ENCODE measurements at places on chromosomes 16 and 17. TPM values are rescaled to one million over a fixed set of nuclear protein-coding genes. Genes with fewer than 3 reads are reported as not detected.
A peak's percentile ranks its signal among the peaks of the same experiment; 100 is the strongest.

- peaks cover 6% of the 10 kb centered on the region for H3K36me3 ChIP-seq
- peak within 1 kb of the TSS; percentile 66 for H3K4me3 ChIP-seq
- peaks cover 2% of the 10 kb centered on the region for H3K4me1 ChIP-seq
- H3K27me3 ChIP-seq = peaks cover 9% of the 10 kb centered on the region
These were observed at the start of gene NECAB2 for GRCh38 chr16:83967838-83968305. TSS of gene NECAB2 (plus strand) at chr16:83968244. CDS start at chr16:83968649, 405 bp downstream.

DNA sequence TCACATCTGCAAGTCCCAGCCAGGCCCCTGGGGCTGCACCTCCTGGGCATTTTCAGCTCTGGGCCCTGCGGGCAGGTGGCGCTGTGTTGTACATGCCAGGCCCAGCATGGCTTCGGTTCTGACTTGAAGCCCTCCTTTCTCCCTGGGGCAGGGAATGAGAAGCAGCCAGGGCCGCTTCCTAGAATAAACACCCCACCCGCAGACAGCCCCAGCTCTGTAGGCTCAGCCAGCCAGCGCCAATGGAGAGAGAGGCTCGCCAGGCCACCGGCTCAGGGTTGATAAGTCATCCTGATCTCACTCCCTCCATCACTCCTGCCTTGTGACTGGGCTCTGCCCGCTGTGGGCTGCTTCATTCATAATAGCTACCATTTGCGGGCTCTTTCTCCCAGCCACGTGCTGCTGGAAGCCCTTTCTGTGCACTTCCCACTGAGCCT is 6.0 kb upstream of the GLIS2 start:
- peaks cover 11% of the 10 kb centered on the region for H3K27me3 ChIP-seq
- peak; percentile 55 for DNase-seq
- H3K4me3 ChIP-seq = no peak overlapping the region
- H3K27ac ChIP-seq = no peak overlapping the region
- peaks cover 2% of the 10 kb centered on the region for H3K36me3 ChIP-seq

- H3K4me1 ChIP-seq = peaks cover 8% of the 10 kb centered on the region
- no peaks in the 10 kb centered on the region for H3K27me3 ChIP-seq
- no peak for DNase-seq
These were observed 30.5 kb downstream of the SNTB2 start for GRCh38 chr16:69217433-69217832.

GRCh38 chr17:77563439-77564102 is 394.9 kb upstream of the TNRC6C start:
- H3K4me3 ChIP-seq = no peak overlapping the region
- no peak overlapping the region for H3K27ac ChIP-seq
- DNase-seq = no peak
- peaks cover 6% of the 10 kb centered on the region for H3K4me1 ChIP-seq
- peaks cover 4% of the 10 kb centered on the region for H3K36me3 ChIP-seq

DNA sequence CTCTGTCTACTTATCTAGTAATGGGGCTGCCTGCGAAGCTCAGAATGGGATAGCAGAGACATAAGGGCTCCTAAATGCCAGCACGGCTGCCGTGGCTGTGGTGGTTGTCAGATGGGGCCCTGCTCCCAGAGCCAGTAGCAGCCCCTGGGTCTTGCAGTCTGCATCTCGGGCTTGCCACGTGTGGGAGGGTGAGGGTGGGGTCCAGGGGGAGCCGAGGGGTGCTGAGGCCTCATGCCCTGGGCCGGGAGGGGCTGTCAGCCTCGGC is 88.8 kb upstream of the GSE1 start:
- H3K27me3 ChIP-seq = peaks cover 9% of the 10 kb centered on the region
- H3K4me3 ChIP-seq = no peak overlapping the region
- peaks cover 7% of the 10 kb centered on the region for H3K4me1 ChIP-seq
- H3K36me3 ChIP-seq = no peaks in the 10 kb centered on the region

TBC1D3E gene
- not detected for total RNA-seq

RAB11FIP4 gene
- 61.9 TPM for total RNA-seq

KRTAP2-3 gene
- not detected for total RNA-seq

SDR42E2 gene
- 2.3 TPM for total RNA-seq
